ENCODE measurements at places on chromosomes 5 and 9.

- DNase-seq = no peak
These were observed 50.4 kb upstream of the FAM170A start for GRCh38 chr5:119578937-119579336.

- DNase-seq = peak; percentile 53
These were observed 792 bp downstream of the NTMT1 start for GRCh38 chr9:129626625-129627284.

- DNase-seq = no peak
These were observed 25.7 kb downstream of the CEP72 start for GRCh38 chr5:637581-638450.

GRCh38 chr5:119397518-119398380 lies 41.9 kb downstream of the TNFAIP8 start:
- DNase-seq = no peak

DNA sequence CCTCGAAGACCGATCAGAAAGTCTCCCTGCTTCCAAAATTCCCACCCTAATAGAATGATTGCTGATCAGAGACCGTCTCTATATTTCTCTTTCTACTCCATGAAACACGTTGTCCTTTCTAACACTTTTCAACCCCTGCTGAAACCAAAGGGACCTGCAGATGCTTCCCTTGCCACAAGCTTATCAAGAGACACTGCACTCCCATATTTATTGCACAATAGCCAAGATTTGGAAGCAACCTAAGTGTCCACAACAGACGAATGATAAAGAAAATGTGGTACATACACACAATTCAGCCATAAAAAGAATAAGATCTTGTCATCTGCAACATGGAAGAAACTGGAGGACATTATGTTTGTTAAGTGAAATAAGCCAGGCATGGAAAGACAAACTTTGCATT lies 125.1 kb downstream of the FOXD1 start:
- no peak for DNase-seq

DNA sequence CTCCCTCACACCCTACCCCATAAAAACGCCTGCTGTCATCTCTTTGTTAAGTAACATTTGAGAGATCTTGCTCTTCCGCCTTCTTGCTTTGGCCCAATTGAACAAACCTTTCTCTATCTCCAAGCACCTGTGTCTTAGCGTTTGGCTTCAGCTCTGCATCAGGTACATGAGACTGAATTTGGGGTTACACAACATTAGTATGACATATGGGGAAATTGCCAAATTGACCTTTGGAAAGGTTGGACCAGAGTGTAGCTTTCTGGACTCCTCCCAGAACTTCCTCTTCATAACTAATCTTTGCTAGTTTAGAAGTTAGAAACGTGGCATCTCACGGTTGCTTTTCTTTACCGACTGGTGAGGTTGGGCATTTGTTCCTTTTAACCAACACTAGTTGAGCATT lies 3.5 kb upstream of the EXOSC3 start:
- no peak for DNase-seq

- no peak for DNase-seq
These were observed 626 bp upstream of the CLTB start for GRCh38 chr5:176416965-176417364.

GRCh38 chr9:15086156-15086763 lies 176.0 kb upstream of the FREM1 start:
- no peak for DNase-seq

DNA sequence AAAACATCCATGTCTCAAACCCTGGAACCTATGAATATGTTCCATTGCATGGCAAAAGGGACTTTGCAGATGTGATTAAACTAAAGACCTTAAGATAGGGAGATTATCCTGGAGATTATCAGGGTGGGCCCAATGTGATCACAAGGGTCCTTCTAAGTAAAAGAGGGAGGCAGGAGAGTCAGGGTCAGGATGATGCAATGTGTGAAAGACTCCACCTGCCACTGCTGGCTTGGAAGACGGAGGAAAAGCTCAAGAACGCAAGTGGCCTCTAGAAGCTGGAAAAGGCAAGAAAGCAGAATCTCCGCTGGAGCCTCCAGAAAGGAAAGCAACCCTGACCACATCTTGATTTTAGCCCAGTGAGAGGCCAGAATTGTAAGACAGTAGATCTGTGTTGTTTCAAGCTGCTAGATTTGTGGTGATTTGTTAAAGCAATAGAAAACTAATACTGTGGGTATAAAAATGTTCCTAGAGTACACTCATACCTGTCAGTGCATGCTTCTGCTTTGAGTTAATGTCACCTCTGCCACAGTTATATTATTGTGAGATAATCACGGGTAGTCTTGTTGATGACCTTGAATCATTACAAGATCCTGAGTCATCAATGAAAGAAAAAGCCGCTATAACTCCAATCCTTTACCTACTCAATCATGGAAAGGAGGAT lies 93.5 kb upstream of the TNPO1 start:
- no peak for DNase-seq

- no peak for DNase-seq
These were observed 137.5 kb downstream of the CPLANE1 start for GRCh38 chr5:37111426-37112382.

GRCh38 chr5:177486256-177486655 lies 11.1 kb downstream of the PDLIM7 start:
- DNase-seq = no peak

GRCh38 chr9:3903906-3904305 lies 378.1 kb upstream of the RFX3 start:
- no peak for DNase-seq

Measured in liver (tissue), 10 donors.